Fibroblast of lung (primary cell): ENCODE measurements at places on chromosomes 16 and 17.

DNA sequence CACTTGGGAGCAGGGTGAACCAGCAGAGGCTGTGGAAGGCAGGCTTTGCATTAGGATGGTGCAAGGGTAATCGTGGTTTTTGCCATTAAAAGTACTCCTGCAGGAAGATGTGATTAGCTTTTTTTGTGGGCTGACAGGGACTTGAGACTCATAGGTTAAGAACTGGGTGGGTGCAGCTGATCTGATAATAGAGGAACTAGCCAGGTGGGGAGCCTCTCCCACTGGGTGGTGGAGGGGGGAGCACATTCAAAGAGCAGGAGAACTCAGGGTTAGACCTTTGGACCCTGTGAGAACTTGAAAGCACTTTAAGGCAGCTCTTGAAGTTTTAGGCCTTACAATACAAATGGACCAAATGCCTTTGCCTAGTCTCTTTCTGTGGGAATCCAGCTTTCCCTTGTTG lies 32.4 kb downstream of the CCL4 start:
- DNase-seq, result no peak

DNA sequence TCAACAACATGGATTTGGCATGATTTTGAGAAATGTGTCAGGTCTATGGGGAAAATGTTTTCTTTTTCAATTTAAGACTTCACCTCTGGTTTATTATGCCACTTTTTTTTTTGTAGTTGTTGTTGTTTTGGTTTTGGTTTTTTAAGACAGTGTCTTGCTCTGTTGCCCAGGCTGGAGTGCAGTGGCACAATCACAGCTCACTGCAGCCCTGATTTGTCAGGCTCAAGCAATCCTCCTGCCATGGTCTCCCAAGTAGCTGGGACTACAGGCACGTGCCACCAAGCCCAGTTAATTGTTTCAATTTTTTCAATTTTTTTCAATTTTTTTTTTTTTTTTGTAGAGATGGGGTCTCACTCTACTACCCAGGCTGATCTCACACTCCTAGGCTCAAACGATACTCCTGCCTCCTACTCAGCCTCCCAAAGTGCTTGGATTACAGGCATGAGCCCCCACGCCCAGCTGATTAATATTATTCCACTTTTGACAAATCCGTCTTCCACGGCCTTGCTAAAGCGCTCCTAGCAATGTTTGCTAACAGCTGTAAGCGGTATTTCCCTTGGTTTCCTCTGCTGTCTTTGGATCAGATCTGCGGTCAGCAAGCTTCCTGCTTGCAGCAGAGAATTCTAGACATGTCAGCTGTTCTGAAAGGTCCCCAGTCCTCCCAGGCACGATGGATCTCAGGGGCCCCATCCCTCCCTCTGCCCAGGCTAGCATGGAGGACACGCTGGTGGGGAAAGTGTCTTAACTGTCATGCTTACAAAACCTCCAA lies 7.0 kb upstream of the MILR1 start:
- DNase-seq, result peak; percentile 52

- peak; percentile 29 for DNase-seq
Observed at GRCh38 chr17:81961087-81961511, at the start of gene NOTUM. TSS of gene NOTUM (minus strand) at chr17:81961187. CDS start at chr17:81960909, 278 bp downstream.

DNA sequence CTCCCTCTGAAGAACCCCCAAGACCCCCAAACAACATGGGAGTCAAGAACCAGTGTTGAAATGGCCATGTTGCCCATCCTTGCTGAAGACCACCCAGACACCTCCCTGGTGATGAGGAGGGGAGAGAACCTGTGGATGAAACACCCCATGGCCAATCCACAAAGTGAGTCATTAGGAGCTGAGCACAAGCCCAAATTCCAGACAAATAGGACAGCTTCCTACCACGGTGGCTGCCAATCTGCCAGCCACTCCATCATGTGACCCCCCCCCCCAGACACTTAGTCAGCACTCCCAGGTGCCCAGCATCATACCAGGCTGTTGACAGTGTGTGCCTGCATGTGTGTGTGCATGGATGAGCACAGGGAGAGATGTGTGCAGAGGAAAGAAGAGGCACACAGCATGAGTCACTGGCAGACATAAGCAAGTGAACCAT lies 26.4 kb upstream of the RPL38 start:
- DNase-seq, result peak; percentile 3

DNA sequence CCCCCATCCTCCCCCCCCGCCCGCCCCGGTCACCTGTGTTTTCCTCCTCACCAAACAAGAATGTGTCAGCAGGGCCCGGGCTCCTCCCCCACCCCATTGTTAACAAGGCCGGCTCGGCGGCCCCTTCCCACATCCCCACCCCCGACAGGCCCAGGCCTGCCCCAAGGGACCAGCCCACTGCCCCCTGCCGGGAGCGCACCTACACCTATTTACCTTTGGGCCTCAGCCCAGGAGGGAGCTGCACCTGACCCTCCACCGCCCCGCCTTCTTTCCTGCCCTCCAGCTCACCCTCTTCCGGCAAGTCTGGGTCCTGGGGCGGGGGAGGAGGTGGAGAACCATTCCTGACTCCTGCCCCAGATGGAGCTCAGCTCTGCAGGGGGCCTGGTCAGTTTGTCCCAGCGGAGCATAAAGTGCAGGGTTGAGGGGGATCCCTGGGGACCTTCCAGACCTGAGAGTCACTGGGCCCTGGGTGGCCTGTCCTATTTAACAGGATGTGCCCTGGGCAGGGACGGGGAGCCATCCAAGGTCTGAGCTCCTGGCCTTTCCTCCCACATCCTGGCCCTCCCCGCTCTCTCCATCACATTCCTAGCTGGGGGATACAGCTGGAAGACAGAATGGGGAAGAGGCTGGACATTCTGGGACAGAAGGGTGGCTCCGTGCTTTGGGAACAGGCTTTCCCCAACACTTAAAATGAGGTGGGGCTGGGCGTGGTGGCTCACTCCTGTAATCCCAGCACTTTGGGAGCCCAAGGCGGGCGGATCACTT lies 8.3 kb downstream of the FOXJ1 start:
- DNase-seq, result no peak

DNA sequence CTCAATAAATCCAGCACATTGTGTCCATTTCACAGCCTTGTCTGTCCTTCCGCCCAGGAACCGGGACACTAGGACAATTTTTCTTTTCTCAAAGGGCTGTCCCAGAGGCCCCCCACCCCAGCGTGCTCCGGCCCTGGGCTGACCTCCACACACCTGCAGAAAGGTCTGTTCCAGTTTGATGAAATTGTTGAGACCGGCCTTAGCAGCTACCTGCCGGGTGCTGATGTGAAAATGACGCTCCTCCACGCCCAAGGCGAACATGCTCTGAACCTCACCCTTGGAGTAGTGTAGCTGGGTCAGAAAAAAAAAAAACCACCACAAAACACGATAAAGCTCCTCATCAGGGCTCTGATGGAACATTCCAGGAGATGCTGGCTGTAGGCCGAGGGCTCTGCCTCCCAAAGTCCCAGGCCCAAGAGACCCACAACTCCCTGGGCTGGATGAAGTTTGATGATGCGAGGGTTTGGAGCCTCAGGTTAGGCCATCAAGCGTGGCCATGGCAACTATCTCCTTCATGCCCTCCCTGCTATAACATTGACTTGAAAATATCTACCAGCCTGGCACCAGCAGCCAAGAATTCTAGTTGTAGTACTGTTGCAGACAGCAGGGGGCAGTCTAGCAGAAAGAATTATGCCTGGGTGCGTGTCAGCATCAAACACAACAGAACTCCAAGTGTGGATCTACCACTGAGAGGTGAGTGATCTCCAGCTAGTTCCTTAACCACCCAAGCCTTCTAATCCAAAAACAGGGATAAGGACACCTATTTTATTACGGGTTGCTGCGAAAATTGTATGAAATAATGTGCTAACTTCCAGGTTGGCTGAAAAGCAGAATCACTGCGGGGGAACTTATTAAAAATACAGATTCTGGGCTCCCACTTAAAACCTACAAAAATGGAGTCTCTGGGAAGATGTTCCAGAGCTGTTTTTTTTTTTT lies 62.1 kb downstream of the RMI2 start:
- peak; percentile 55 for DNase-seq

- DNase-seq, result peak; percentile 77
Observed at GRCh38 chr17:21511363-21512195, 135.4 kb downstream of the KCNJ12 start.

- no peak for DNase-seq
Observed at GRCh38 chr16:27474921-27475320, 72.9 kb downstream of the IL21R start.

- no peak for DNase-seq
Observed at GRCh38 chr17:77410470-77410869, 269.7 kb downstream of the SEC14L1 start.

DNA sequence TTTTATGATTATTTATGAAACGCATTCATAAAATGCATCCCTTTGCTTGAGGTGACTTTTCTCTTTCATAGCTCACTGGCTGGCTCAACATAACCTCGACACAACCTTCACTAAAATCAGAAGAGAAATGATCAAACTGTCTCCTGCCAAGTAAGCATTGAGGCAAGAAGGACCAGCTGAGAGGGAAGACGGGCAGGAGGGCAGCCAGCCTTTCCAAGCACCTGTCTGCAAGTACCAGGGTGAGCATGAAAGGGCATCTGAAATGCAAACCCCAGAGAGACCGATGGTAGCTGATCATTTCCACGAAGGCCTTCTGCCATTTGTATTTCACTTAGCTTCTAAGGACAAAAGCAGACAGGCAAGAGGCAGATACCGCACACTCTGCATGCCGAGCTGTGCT lies 52.1 kb upstream of the RPH3AL start:
- no peak for DNase-seq

DNA sequence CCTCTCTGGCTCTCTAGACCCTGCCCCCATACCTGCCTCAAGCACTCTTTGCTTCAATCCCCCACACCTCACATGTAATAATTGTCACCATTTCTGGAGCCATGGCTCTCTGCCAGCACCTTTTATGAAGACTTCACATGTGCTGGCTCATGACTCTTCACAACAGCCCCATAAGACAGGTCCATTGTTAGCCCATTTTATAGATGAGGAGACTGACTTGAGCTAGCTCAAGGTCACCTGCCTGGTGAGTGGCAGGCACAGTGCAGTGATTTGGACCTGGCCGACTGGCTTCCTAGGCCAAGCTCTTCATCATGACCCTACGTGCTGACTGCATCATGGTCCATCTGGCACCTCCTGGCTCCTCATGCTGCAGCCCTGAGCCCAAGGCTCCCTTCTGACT lies 25.0 kb downstream of the FAM20A start:
- DNase-seq, result no peak

DNA sequence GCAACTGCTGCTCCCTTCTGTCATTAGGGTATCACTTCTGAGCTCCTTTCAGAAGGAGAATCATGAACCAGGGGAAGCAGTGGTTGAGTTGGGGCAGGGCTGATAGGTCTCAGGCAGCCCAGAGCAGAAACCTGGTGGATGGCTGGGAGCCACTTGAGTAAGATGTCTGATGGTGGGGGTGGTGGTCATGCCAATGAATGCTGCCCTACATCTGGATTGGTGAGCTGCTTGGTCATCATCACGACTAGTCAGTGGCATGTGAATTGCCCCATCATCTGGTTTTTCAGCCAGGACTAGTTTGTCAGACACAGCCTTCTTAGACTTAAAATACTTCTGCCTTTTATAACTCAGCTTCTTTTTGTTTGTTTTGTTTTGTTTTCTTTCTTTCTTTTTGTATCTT lies 2.6 kb downstream of the GID4 start:
- peak; percentile 29 for DNase-seq

- no peak for DNase-seq
Observed at GRCh38 chr17:27293359-27293897, 486 bp upstream of the WSB1 start.

DNA sequence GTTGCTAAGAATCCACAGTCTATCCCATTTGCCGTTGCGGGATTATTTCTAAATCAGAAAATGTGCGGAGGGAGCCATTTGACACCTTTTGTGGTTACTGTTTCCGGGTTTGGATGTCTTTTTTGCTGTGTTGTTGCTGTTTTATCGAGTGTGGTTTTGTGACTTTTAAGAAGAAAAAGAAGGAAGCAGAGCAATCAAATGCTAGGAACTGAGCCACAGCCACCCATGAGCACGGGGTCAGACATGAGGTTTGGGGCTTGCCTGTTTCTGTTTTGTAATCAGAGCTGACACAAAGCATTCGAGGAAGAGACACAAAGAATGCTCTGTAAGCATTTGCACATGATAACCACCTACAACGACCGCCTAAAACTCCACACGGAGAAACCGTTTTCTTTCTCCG lies 53.1 kb upstream of the CHMP6 start:
- DNase-seq, result no peak

DNA sequence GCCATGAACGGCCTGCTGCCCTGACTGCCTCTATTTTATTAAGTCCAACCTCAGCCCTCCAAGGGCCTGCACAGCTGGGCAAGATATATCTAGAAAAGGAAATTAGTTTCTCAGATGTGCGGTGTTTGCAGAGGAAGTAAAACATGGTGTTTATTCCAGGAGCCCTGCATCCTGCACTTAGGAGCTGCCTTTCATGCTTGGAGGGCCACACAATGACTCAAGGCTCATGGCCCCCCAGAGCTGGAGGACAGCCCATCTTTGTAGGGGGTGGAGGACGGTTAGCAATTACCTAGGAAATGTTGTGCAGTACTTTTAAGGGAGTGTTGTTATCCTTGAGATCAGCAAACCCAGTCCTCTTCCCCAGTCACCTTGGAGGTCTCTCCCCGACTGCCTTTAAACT lies 80.5 kb downstream of the COPRS start:
- DNase-seq, result no peak

DNA sequence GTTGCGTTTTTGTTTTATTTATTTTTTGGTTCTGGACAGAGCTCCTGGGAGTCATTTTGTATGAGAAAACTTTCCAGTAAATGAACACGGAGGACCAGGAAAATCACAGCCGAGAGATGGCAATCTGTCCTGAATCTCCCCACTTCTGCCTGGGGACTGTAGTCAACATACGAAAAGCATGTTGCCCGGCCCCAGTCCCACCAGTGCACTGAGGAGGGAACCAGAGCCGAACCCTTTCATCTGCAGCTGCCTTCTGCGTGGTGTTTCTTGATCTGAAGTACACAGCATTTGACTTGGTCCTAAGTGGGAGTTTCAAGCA lies 18.9 kb downstream of the SNX11 start:
- DNase-seq, result no peak

DNA sequence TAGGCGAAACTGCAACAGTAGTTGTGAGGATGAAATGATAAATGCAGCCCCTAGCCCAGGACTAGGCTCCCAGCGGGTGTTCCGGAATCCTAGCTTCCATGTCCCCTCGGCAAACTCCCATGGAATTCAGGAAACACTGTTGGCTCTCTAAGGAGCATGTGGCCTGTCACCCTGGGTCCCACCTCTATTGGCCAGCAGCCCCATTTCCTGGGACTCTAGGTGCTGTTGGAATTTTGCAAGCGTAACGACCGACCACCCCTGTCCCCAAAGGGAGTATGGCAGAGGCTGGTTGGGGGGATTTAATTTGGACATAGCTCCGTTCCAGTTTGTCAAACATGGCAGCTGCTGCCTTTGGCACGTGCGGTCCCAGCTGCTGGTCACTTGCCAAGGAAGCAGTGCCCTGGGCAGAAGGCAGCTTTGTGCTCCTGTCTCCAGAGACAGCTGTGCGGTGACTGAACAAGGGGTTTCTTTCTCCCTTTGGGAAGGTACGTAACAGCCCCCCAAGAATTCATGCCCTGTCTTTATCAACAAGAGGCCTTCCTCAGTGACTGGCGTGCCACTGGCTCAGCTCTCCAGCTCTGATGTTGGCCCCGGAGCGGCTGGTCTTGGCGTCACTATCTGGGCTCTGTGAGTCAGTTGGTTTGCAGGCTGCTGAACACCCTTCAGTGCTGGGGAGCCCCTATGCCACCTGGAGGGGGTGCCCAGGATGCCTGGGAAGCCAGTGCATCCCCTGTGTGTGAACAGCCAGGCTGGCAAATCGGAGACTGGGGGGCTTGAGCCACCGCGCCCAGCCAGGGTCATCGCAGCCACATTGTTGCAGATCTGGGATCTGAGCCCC lies 235.2 kb upstream of the TNRC6C start:
- DNase-seq, result no peak

- DNase-seq, result peak; percentile 36
Observed at GRCh38 chr16:49596068-49596467, 222.5 kb downstream of the C16orf78 start.
